ENCODE measurements at places on chromosomes 16 and 17.

DNA sequence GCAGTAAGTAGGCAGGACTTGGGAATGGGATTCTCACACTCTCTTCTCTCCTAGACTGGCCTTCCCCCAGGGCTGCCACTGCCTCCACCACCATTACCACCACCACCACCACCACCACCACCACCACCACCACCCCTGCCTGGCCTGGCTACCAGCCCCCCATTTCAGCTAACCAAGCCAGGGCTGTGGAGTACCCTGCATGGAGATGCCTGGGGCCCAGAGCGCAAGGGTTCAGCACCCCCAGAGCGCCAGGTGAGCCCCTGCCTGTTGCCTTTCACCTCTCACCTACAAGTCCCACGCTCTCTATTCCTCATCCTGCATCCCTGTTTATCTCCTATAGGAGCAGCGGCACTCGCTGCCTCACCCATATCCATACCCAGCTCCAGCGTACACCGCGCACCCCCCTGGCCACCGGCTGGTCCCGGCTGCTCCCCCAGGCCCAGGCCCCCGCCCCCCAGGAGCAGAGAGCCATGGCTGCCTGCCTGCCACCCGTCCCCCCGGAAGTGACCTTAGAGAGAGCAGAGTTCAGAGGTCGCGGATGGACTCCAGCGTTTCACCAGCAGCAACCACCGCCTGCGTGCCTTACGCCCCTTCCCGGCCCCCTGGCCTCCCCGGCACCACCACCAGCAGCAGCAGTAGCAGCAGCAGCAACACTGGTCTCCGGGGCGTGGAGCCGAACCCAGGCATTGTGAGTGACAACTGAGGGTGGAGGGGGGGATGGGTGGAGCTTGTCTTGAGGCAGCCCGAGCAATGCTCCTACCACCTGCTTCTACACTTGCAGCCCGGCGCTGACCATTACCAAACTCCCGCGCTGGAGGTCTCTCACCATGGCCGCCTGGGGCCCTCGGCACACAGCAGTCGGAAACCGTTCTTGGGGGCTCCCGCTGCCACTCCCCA, 7.9 kb upstream of the TMEM88 start:
- no peak for DNase-seq

DNA sequence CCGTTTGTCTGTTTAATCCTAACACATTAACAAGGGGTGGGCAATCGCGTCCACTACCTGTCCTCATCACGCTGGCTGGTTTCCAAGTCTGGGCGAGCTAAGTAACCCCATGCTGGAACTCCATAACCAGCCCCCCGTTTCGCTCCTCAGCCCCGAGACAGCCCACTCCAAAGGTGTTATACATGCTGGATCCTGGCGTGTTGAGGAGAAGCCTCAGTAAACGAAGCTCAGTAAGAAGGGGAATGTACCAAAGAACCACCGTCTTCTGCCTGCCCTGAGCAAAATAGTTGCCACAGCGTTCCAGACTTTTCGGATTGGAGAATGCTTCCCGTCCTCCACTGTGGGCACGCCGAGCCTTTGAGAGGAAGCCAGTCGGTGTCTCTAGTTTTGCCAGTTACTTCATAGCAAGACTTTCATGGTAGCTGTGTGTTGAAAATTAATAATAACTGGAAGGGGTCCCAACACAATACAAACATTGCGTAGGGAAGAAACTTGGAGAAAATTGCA, 16.1 kb upstream of the C17orf78 start:
- no peak for DNase-seq

GRCh38 chr17:1019451-1019850, 22.5 kb downstream of the TIMM22 start:
- DNase-seq: no peak

DNA sequence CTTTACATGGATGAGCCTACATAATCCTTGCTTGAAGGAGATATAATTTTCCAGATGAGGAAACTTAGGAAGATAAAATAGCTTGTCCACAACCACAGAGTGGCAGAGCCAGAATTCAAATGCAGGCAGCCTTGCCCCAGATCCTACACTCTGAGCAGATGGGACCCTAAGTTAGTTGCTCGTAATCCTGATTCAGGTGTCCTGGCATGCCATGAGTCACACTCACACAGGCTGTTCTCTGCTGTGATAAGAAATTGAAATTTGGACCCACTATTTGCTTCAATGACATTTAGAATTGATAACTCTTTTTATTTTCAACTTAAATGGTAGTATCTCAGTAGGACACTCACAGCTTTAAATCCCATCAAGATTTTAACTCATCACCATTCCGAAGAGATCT, 150.7 kb upstream of the CACNG5 start:
- DNase-seq: no peak

DNA sequence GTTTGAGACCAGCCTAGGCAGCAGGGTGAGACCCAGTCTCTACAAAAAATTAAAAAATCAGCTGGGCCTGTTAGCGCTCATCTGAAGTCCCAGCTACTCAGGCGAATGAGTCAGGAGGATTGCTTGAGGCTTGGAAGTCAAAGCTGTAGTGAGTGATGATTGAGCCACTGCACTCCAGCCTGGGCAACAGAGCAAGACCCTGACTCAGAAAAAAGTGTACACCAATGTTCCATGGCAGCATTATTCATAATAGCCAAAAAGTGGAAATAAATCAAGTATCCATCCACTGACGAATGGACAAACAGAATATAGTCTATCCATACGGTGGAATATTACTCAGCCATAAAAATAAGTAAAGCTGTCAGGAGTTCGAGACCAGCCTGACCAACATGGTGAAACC, 2.6 kb downstream of the NMRAL1 start:
- DNase-seq: no peak

DNA sequence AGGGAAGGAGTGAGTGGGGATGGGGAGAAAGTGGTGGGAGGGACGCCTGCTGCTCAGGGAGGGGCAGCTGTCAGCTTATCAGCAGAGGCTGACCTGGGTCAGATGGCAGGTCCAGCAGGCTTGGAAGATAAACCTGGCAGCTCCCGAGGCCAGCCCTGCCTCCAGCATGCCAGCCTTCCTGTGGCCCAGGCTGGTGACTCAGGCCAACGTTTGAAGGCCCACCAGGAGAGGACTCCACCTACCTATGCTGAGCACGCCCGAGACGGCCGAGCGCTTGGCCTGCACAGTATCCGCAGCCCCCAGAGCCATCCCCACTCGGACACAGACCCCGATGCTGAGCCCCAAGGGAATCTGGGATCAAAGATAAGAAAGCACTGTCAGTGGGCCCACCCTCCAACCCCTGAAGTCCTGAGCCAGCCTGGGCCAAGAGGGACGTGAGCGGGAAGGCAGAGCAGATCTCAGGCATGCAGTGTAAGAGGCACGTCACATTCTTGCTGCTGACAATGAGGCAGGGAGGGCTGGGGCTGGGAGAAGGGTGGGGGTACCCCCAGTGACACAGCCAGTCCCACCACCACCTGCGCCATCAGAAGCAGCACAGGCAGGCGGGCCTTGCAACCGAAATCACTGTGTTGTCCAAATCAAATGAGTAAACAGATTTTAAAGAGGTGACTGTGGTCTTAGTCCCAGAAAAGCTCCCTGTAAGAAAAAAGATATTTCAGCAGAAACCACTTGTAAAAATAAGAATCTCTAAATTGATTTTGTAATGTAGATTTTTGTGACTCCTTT, 12.4 kb downstream of the SLC47A2 start:
- no peak for DNase-seq

- no peak for DNase-seq
These were observed 810 bp downstream of the CYGB start for GRCh38 chr17:76536511-76537287.

DNA sequence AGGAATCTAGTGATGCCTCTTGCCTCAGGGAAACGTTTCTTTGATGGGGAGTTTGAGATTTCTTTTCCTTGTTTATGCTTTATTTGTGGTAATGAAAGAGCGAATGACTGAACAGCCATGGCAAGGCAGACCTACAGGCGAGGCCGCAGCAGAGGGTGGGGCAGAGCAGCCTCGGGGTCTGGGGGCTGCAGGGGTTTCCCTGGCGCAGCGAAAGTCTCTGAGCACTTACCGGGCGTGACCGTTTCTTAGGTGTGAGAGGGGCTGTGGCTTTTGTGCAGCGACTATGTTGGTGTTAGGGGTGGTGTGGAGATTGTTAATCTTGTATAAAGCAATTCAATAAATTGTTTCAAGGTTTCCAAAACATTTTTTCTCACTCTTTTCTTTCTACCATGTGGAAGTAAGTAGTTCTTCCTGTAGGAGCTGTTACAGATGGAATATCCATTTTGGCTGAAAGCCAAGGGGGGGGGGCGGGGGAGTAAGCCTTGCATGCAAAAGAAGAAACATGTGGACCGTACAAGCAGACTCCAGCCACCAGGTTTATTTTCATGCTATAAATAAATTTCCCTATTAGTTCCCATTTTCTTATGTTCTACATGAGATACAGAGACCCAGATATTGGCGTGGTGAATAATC, 34.8 kb downstream of the UBN1 start:
- DNase-seq: no peak

DNA sequence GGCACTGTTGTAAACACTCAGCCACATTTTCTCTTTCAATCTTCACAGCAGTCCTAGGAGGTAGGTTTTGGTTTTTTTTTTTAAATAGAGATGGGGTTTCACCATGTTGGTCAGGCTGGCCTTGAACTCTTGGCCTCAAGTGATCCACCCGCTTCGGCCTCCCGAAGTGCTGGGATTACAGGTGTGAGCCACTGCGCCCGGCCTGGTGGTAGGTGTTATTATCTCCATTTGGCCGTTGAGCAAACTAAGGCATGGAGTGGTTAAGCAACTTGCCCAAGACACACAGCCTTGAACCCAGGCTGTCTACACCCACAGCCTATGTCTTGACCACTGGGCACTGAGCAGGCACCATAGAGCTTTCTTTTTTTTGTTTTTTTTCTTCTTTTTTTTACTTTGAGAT, 8.6 kb downstream of the SGCA start:
- no peak for DNase-seq

DNA sequence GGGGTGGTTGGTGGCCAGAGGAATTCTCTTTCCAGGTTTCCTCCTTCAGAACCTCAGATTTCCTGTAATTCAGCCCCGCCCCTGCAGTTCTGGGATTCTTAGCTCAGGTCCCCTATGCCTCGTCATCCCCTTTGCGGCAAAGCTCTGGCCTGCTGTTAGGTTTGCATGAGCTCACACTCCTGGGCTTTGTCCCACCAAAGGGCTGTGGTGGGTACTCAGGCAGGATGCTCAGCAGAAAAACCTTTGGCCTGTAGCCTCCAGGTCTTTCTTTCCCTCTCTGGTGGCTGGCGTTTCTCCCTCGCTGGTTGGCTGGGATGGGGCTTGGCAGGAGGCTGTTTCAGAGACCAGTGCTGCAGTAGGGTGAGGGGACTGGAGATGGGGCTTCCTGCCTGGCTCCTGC, 9.6 kb upstream of the PLEKHG4 start:
- no peak for DNase-seq

GRCh38 chr17:71793518-71793917, 327.3 kb upstream of the SOX9 start:
- no peak for DNase-seq

- no peak for DNase-seq
These were observed 17.9 kb downstream of the LIG3 start for GRCh38 chr17:34998205-34998604.

GRCh38 chr17:64117981-64118979, 11.7 kb downstream of the ERN1 start:
- no peak for DNase-seq

DNA sequence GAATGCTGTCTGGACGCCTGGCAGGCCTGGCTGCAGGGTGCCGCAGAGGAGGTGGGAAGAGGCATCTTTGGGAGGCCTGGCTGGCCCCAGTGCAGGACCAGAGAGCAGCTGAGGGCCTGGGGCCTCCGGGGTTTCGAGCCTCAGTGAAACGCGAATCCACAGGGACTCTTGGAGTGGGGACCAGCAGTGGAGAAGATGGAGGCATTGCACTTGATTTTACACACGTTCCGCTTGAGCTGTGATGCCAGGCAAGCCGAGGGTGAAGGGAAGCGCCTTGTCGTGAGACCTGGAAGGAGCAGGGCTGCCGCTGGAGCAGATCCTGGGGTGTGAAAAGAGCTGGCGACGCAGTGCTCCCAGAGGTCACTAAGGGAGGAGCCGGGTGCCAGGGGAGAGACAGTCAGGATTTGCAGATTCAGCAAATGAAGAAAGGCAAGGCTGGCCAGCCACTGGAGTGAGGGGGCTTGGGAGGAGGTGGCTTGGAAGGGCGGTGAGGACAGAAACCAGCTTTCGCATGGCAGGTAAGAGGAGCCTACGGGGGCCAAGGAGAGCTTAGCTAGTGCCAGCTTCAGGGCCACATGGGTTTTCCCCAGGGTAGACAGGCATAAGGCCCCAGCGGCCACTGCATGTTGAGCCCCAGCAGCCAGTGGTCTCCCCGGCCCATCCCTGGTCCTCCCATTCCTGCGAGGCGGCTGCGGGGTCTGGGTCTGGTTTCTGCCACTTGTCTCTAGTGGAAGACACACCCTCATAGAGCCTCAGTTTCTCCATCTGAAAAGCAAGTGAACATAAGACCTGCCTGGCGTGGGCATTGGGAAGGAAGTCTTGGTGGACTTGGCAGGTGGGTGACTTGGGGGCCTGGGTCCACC, 175.2 kb upstream of the CHMP6 start:
- DNase-seq: no peak

GRCh38 chr17:41919165-41919817, 540 bp upstream of the ACLY start:
- no peak for DNase-seq

GRCh38 chr16:23452221-23452571, 793 bp downstream of the COG7 start:
- no peak for DNase-seq

DNA sequence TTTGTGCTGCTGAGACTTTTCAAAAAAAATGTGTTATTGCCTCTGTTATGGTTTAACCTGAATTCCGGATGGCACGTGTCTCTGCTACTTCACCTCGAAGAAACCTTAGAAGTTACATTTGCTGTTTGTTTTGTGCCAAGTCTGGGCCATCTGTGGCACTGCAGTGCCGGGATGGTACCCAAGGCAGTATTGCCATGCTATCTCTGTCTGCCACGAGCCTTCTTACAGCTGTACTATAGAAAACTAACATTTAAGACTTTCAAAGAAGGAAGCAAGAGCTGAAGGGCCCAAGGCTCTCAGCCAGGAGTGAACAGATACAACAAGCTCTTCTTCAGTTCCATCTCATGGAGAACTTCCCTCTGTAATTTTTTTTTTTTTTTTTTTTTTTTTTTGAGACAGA, 73.7 kb upstream of the NOL11 start:
- DNase-seq: no peak

DNA sequence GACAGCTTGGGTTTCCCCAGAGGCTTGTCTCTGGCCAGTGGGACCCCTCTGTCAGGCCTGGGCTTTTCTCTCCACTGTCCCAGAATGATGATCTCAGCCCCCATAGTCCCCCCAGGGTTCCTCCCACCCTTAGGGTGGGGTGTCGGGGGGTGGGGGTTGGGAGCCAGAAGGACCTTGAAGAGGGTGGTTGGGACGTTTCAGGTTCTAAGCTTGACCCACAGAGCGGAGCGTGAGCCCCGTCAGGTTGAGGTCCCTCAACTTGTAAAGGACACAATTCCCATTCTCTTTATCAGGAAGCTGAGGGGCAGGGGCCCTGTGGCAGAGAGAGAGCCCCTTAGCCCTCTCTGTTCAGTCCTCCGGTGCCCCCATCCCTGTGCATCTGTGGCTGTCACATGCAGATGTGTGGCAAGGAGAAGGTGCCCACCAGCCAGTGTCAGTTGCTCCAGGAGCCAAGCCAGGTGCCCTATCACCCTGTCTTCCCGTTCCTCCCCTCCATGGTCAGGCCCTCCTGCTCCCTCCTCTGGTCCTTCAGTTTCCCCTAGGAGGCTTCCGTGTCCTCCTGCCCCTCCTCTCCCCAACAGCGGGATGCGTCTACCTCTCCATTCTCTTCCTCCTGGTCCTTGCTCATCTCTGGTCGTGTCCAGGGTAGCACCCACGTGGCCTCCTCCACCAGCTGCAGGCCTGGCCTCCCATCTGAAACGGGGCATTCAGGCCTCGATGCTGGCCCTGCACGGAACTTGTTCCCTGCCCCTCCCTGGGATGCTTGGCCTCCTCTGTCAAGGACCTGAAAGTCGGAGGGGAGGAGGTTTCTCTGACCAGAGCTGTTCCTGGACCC, 1.5 kb upstream of the NTN3 start:
- no peak for DNase-seq

Data from cortex of kidney (tissue), 1 donor.